CD4-positive, alpha-beta T cell treated with Interferon alpha-2 for 1 hour (primary cell): ENCODE measurements at places on chromosomes 4 and X.

DNA sequence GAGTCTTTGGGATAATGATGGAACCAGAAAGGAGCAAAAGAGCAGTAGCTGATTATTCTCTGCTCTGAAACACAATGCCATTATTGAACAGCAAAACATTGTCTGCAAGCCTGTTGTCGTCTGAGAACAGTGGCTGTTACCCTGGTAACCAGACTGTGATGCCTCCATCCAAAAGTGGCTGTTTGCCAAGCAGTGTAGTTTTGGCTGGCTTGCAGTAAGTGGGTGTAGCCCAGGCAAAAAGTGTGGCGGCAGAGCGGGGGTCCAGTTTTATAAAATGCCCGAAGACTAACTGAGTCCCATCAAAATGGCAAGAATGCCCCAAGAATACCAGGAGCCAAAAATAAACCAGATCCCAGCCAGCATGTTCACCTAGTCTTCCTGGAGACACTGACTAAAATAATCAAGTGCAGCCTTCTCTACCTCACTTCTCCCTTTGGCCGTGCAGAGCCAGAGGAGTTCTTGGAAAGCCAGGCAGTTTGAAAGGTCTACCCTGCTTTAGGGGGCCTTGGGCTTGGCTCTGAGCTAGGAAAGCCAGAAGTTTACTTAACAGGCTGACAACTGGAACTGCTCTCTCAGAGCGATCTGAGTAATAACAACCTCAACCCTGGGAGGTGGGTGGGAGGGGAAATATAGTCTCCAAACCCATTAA is 2.6 kb downstream of the PLP1 start:
- DNase-seq: no peak

DNA sequence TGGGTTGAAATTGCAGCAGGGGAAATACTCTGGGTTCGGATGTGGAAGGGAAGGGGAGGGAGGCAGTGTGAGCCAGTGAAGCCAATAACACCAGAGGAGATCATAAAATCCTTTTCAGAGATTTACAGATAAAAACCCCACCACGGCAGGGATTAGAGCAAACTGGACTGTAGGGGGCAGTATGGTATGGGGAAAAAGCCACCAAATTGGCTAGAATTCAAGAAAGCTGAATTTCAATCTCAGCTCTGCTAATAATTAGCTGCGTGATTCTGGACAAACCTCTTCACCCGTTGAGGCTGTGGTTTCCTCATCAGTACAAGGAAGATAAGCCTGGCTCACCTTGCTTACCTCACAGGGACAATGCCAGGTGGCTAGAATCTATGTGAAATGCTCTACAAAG is 108.1 kb downstream of the ATG4A start:
- DNase-seq: no peak

GRCh38 chr4:56698329-56698728 is 17.2 kb upstream of the HOPX start:
- no peak for DNase-seq

DNA sequence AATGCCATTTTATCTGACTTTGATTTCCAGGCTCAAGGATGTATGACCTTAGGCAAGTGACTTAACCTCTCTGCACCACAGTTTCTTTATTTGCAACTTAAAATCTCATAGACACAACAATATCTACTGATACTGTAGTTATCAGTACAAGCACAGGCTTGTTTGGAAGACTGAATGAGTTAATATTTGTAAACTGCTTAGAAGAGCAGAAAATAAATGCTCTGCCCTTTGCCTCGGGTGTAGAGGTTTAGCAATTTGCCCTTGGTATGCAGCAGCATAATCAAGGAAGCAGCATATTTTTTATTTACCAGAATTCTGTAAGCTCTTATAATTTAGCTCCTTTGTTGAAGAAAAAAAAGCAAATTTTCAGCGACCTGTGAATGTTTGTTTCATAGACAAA is 2.9 kb upstream of the CXCL1 start:
- no peak for DNase-seq

GRCh38 chr4:82776925-82777542 is 21.6 kb downstream of the SCD5 start:
- DNase-seq: no peak
